Bronchial smooth muscle cell (primary cell): ENCODE measurements at places on chromosomes 12 and 14. TPM values are rescaled to one million over a fixed set of nuclear protein-coding genes. Genes with fewer than 3 reads are reported as not detected.

Gene INHBC
- total RNA-seq, result not detected in 2 replicates

Gene GLS2
- 0.09 and 0.16 TPM in 2 replicates for total RNA-seq

Gene NEUROD4
- total RNA-seq, result not detected in 2 replicates

Gene A2M
- total RNA-seq, result 10.1 and 14.8 TPM in 2 replicates

Gene CMTM5
- 0.94 TPM in 1 of 2 replicates, not detected in the other for total RNA-seq

Gene CLEC14A
- total RNA-seq, result 0.32 and 1.1 TPM in 2 replicates

Gene CLEC4E
- total RNA-seq, result not detected in 2 replicates
